ENCODE measurements at places on chromosomes 11 and 22.

DNA sequence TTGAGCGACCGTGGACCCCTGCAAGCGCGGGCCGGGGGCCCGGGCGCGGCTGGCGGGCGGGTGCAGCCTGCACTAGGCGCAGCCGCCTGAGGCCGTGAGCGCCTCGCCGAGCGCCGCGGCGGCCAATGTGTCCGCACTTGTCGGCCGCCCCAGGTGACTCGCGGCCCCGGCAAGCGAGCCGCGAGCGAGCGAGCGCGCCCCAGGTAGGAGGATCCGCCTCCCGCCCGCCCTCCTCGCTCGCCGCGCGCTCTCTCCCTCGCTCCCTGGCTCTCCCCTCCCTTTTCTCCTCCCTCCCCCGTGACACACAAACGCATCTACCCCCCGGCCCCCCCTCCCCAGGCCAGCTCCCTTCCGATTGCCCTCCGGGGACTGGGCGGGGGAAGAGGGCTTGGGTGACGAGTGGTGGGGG lies at the start of gene WNT7B:
WNT7B (minus strand) TSS at position 160 of the 409 bp plus-strand sequence. CDS start 408 bp downstream, outside the sequence.
- DNase-seq = no peak

DNA sequence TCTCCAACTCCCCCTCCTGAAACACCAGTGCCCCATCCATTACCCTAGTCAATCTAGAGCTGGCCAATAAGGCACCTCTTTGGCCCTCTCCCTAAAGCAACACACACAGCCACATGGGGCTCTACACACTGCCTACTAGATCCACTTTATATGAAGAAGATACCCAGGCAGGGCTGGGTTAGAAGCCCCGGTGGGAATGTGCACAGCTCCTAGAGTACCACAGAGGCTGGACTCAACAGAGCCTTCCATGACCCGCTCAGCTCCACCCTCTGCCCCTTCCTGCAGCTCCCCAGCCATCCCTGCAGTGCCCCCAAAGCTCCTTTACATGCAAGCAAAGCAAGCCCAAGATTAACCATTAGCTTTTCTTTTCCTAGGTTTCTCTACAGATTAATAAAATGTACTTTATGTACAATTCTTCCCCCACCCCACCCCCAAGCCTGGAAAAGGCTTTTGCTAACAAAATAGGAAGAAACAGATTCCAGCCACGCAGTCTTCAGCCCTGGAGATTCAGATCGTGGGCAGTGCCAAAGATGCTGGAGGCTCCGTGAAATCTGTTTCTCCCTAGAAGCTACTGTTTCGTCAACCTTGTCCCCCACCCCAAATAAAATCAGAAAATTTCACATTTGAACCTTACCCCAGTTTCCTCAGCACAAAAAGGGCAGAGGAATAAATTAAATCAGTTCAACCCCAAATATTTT lies 51.8 kb downstream of the IGSF9B start:
- DNase-seq = no peak

DNA sequence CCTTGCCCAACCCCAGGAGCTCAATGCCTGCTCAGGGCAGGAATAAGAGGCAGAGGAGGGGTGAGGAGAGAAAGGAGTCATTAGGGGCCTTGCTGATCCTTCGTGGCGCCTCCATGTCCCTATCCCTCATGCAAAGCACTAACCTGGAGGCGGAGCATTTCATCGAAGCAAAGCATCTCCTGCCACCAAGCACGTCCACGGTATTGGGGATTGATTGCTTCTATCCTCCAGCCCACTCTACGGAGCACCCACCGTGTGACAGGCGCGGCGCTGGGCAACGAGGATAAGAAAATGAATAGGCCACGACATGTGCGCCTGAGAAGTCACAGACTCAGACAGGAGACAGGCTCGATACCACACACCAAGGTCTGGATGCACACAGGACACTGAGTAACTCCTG lies 67.0 kb downstream of the IGLL1 start:
- no peak for DNase-seq

DNA sequence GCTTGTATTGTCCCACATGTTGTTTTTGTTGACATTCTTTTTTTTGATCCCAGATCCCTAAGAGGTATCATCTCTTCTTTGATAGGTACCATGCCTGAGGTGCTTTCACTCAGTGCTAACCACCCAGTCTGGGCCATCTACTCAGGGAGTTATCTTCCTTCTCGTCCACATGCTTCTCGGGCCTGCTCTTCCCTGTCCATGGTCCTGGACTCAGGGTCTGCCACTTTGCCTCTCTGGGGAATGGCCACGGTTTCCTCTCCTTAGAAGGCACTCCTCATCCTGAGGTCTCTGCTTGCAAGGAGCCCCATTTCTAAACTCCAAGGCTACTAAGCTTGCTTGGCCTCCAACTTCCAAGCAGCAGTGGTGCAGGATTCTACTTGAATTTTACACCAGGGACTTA lies 227.0 kb upstream of the NCAM1 start:
- DNase-seq = peak; percentile 50

GRCh38 chr11:47768101-47768612 lies 1.0 kb upstream of the FNBP4 start:
- DNase-seq = peak; percentile 48

- DNase-seq = no peak
These were observed 3.8 kb downstream of the PKDREJ start for GRCh38 chr22:46259374-46259773.

DNA sequence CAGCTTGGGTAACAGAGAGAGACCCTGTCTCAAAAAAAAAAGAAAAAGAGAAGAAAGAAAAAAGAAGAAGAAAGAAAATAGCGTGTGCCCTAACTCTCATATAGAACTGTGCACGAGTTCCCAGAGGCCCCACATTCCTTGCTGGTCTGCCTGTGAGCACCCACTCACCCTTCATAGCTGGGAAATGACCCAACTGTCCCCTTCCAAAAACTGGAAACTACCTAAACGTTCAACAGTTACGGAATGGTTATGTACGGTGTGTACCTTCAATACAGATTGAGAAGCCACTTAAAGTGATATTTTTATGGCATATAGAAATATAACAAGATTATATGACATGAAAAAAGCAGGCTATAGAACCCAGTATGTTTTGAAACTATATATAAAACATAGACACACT lies 82.0 kb downstream of the PARVA start:
- DNase-seq = no peak

GRCh38 chr11:105156231-105156630 lies 16.7 kb upstream of the CARD18 start:
- DNase-seq = no peak

DNA sequence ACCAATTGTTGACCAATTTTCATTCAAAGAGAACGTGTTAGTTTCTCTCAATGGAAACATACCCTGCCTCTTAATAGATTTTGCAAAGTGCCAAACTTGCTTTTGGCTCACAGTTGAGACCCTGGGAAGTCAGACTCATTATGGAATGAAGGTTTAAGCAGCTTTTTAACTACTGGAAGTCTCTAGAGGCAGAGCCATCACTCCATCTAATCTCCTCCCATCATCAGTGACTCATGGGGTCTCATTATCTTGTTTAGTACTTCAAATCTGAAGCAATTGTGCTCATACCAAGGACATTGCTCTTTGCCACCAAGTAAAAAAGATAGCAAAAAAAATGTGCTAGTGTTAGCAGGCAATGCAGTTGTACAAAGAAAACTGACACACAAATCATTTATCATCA lies 537.1 kb upstream of the LRRC4C start:
- no peak for DNase-seq

GRCh38 chr11:107858217-107859070 lies at the start of gene SLC35F2:
Gene SLC35F2, minus strand, starts transcription at chr11:107858787. Its CDS starts 20 bp downstream, at chr11:107858767.
- peak; percentile 43 for DNase-seq

DNA sequence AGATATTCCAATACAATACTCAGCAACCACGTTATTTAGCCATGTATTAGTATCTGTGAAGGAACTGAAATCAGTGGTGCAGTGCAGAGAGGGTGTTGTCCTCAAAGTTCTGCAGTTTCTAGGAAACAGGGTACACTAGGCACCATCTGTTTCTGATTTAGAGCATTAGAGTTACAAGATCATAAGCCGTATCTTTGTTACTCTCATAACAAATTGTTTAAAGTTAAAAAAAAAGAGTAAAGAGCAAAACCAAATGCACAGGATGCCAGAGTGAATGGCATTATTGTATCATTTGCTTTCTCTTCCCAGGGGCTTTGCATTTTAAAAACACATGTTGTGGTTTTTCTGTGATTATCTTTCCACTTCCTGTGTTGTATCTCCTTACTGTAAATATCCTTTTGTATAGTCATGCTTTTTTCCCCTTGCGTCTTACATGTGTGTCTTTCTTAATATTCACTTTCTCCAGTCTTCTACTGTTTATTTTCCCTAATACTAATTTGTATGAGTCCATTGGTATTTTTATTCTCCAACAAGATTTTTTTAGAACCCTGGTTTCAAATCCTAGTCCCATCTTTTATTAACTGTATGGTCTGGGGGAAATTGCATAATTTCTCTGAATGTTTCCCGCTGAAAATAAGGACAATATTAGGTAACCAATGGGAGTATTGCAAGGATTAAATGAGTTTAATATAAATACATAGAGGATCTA lies 15.2 kb upstream of the NUP160 start:
- peak; percentile 63 for DNase-seq

- DNase-seq = no peak
These were observed 98.9 kb upstream of the UBASH3B start for GRCh38 chr11:122556605-122557004.

DNA sequence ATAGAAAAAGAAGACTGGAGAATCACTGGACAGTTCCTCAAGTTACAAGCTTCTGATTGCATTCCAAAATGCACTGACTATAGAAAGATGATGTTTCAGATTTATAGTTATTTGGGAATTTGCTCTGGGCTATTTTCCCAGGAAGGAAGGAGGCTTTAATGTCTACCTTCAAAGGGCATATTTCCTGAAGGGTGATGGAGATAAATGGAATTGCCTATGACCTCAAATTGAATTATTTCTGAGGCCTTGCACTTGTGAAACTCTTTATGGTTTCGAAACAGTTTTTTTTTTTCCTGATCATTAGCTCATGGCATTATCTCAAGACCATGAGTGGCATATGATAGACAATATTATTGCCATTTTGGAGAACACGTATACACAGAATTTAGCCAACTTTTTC lies 333.9 kb downstream of the METTL15 start:
- DNase-seq = no peak

- DNase-seq = no peak
These were observed 6.9 kb downstream of the CLCF1 start for GRCh38 chr11:67366546-67366945.

DNA sequence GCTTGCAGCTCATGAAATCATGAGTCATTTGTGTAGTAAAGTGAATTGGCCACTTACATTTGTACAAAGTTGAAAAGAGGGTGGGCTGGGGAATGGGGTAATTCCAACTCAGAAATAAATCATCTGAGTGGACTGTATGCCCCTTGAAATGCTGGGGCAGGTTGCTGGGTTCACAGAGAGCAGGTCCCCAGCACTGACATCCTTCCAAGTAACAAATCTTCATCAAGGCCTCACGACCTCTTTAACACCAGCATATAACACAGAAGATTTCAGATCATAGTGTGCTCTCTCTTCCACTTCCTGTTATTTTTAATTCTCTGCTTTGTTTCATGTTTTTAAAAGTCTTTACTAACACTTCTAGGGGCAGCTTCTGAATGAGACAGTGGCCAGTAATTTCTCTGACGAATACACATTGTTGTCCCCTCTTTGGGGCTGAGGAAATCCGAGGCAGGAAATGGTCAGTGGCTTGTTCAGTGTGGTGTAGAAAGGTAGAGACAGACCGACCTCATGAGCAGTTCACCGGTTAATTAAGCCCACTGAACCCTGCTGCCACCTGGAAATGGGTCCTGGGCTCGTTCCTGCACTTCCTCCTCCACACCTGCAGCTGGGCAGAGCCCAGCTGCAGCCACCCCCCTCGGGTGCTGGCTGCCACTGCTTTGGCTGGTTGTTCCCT lies 127.7 kb downstream of the MAML2 start:
- no peak for DNase-seq

- no peak for DNase-seq
These were observed 1001.7 kb downstream of the BRD1 start for GRCh38 chr22:48825802-48826520.

- DNase-seq = no peak
These were observed 72.2 kb downstream of the CSNK2A3 start for GRCh38 chr11:11280826-11281225.

GRCh38 chr11:66882561-66883015 lies 25.7 kb downstream of the LRFN4 start:
- no peak for DNase-seq

DNA sequence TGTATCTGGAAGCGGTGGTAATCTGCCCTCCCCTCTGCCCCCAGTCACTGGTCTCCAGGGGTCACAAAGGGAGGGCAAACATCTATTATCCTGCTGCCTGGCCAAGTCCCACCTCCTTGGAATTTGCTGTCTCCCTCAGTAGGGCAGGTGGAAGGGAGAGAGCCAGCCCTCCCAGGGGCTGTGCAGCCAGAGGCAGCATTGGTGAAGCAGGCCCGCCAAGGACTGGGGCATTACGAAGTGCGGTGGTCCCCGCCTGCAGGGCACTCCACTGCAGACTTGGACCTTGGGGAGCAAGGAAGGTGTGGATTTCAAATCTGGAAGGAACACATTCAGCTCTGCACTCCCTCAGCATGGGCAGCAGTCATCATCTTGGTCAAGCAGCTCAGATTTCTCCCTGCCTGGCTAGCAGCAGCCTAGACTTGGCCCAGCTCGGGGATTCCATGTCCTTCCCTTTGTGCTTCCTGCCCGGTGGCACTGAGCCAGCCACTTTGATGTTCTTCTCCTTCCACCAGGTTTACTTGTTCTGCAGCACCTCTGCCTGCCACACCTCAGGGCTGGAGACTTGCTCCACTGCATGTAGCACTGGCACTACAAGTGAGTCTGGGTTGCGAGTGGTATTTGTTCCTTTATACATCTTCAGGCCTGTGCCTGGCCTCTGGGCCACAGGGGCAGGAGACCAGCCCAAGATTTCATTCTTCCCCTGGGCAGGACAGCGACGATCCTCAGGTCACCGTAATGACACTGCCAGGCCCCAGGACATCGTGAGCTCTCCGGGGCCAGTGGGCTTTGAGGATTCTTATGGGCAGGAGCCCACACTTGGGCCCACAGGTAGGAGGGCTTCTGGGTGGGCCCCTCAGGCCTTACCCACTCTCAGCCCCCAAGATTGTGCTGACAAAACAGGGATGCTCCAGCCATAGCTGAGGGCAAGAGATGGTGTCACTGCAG lies 7.4 kb downstream of the ZP1 start:
- DNase-seq = no peak

GRCh38 chr11:24383137-24383536 lies 113.7 kb upstream of the LUZP2 start:
- peak; percentile 9 for DNase-seq

DNA sequence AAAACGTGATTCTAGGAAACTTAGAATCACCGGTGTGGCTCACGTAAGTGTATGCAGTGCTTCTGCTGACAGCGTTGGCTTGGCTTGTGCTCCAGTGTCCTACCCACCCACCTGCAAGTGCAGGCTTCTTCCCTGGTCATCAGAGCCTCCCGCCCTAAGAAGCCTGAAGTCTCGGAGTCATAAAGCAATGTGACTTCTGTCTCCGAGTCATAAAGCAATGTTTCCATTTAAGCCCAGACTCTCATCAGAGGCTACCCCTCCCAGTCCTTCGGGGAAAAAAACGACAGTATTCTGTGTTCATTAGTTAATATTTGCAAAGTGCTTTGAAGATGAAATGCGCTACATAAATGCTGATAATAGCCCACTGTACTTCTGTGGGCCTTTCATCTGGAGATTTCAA lies 293.8 kb downstream of the OPCML start:
- no peak for DNase-seq

GRCh38 chr11:95375451-95375850 lies 144.4 kb upstream of the SESN3 start:
- DNase-seq = no peak
